Panc1 (cell line): ENCODE measurements at places on chromosomes 13 and 19. TPM values are rescaled to one million over a fixed set of nuclear protein-coding genes. Genes with fewer than 3 reads are reported as not detected.

LILRA1 gene
- total RNA-seq: not detected

GRCh38 chr13:28725046-28725610 is 6.4 kb upstream of the SLC46A3 start:
- no peaks in the 10 kb centered on the region for H3K27me3 ChIP-seq
- no peak overlapping the region for H3K27ac ChIP-seq
- H3K4me3 ChIP-seq: no peak overlapping the region

GRCh38 chr19:11268783-11269267 is 6.5 kb upstream of the DOCK6 start:
- H3K4me3 ChIP-seq: no peak overlapping the region
- DNase-seq: no peak
- H3K27ac ChIP-seq: no peak overlapping the region
- H3K4me1 ChIP-seq: no peaks in the 10 kb centered on the region

GRCh38 chr19:18832306-18833140 is 764 bp downstream of the UPF1 start:
- H3K27me3 ChIP-seq: no peaks in the 10 kb centered on the region
- DNase-seq: no peak
- peaks cover 6% of the 10 kb centered on the region; the same call in 1 of the 2 replicates for H3K4me1 ChIP-seq
- peaks cover 3% of the 10 kb centered on the region; the same call in 1 of the 2 replicates for H3K36me3 ChIP-seq

GRCh38 chr13:29676535-29676934 is 81.0 kb upstream of the SLC7A1 start:
- no peaks in the 10 kb centered on the region for H3K4me1 ChIP-seq
- H3K27me3 ChIP-seq: no peaks in the 10 kb centered on the region
- no peak overlapping the region for H3K27ac ChIP-seq
- H3K4me3 ChIP-seq: no peak overlapping the region

MEIOSIN gene
- total RNA-seq: not detected
